Stimulated activated CD4-positive, alpha-beta T cell treated with anti-CD3 and anti-CD28 coated beads, Interleukin-1b, Interleukin-23, amount 100 ng/mL, for 24 hours (primary cell): ENCODE measurements at places on chromosomes 3 and 15.

- DNase-seq = no peak
Observed at GRCh38 chr3:149401212-149401925, 23.9 kb upstream of the TM4SF1 start.

DNA sequence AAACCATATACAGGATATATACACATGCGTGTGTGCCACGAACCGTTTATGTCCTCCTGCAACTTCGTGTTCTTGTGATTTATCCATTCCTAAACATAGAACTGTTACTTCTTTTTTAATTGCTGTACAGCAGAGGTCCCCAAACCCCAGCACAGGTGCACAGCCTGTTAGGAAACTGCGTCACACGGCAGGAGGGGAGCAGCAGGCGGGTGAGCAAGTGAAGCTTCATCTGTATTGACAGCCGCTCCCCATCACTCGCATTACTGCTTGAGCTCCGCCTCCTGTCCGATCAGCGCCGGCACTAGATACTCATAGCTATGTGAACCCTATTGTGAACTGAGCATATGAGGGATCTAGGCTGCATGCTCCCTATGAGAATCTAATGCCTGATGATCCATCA lies 34.9 kb upstream of the NRROS start:
- no peak for DNase-seq

DNA sequence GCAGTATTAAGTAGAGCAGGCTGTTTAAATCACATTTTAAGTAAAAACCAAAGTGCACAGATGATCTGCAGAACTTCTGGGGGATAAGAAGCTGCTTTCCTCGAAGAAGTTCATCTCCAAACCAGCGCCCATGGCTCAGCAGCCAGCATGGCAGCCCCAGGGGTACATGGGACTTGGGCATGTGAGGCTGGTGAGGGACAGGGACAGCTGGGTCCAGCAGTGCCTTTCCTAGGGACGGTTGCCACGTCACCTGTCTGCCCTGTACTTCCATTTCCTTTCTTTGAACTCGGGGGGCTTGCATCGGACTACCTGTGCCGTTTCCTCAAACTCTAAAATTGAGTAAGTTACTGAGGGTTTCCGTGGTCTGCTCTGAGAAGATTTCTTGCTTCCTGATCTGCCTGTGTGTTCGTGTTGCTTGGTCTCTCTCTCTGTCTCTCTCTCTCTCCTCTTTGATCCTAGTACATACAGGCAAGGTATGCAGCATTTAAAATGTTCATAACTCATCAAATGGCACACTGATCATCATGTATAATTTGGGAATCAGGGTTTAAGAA lies 67.6 kb downstream of the IGF1R start:
- DNase-seq = no peak

DNA sequence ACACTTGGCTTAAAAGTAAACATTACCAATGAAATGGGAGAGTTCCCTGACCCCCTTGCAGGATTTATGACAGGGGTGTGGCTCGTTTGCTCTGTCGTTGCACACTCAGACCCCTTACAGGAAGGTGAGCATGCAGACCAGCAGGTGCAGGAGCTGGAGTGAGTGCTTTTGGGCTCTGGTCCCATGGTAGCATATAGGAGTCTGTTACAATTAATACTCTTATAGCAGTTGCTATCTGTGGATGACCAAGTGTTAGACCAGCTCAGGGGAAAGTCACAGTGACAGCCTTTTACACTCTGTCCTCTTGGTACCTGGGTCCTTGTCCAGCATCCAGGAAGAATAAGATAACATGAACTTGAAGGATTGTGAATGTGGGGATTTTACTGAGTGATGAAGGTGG lies 1177.5 kb downstream of the NSUN3 start:
- DNase-seq = no peak

DNA sequence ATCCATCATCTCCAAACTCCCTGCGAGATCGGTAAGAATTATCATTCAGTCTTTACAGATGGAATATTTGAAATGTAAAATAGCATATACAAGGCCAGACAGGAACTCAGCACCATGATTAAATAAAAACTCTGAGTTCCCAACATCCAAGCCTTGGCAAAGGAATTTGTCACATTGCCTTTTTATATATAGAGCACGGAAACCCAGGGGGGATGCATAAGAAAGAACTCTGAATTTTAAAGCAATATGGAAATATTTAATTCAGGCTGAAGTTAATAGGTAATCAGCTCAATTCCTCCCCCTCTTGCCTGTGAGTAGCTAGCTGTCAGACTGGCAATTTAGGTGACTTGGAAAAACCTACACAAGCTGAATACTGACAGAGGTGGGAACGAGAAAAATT lies 217.9 kb upstream of the KCNMB2 start:
- no peak for DNase-seq

DNA sequence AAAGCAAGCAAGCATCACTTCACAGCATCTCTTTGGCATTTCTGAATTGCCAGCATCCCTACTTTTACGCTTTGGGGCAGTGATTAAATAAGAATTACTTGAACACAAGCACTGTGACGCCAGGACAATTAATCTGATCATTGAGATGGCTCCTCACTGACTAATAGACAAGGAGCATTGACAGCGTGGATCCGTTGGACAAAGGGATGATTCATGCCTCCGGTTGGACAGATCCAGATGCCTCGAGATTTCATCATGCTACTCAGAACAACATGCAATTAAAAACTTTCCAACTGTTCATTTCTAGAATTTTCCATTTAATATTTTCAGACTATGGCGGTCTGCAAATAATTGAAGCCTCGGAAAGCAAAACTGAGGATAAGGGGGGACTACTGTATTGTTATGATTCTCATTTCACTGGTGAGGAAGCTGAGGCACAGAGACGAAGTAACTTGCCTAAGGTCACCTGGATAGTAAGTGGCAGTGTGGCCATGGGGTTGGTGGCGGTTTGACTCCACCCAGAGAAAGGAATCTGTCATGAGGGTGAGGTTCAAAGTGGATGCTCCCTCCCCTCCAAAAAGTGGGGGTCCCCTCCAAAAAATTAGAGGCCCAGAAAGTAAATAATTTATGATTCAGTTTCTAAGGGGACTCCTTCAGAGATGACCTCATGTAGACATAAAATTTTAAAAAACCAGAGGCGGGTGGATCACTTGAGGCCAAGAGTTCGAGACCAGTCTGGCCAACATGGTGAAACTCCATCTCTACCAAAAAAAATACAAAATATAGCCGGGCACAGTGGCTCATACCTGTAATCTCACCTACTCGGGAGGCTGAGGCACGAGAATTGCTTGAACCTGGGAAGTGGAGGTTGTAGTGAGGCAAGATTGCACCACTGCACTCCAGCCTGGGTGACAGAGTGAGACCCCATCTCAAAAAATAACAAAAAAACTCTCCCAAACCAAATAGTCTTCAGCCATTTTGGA lies 12.3 kb upstream of the PGPEP1L start:
- DNase-seq = no peak

DNA sequence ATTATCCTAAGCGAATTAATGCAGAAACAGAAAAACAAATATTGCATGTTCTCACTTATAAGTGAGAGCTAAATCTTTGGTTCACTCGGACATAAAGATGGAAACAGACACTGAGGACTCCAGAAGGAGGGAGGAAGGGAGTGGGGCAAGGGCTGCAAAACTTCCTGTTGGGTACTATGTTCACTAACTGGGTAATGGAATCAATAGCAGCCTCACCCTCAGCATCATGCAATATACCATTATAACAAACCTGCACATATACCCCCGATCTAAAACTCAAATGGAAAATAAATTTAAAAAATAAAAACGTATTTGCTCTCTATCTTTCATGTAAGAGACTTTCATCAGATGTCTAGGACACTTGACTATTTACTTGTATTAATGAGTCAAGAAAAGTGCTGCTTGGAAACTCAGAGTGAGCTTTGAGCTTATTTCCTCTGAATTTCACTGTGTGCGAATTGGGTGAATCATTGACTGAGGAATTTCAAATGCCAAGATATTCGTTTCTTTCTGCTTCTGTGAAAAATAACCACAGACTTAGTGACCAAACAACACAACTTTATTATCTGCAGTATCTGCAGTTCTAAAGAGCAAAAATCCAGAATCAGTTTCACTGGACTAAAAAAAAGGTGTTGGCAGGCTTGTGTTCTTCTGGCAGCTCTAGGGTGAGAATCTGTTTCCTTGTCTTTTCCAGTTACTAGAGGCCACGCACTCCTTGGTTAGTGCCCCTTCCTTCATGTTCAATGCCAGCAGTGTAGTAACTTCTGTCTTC lies 18.4 kb downstream of the TM4SF18 start:
- no peak for DNase-seq

GRCh38 chr3:80285388-80285787 lies 517.6 kb upstream of the ROBO1 start:
- no peak for DNase-seq

- DNase-seq = no peak
Observed at GRCh38 chr3:195208631-195209030, 62.3 kb downstream of the XXYLT1 start.

GRCh38 chr3:63387568-63387967 lies 109.5 kb downstream of the SYNPR start:
- DNase-seq = no peak

DNA sequence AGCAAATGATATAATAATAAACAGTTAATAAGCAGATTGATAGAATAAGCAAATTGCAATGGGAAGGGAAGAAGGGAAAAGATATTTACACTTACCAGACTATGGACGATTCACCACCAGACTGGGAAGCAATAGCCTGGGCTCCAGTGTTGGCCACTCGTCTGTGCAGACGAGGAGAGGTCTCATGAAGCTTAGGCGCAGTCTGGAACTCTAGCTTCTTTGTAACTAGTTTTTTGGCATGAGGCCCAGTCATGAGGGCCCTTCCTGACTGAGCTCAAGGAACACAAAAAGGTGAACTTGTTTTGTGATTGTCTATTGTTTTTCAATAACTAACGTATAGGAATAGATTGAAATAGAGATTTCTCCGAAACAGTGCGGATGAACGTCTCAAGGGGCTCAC lies 63.3 kb upstream of the GATM start:
- DNase-seq = no peak

DNA sequence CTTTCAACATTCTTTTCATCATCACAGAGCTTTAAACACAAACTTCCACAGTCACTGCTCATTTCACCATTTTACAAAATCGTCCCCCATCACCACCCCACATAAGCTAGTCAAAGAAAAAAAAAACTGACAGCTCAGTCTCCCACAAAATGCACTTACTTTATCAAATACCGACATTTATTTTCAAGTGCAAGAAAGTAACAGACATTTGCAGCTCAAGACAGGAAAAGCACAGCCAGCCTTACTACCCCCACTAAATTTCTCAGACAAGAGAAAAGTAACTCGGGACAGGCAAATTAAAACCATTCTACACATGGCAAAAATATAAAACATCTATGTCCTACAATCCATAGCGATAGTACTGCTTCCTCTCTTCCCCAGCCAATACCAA lies 402.4 kb downstream of the SHQ1 start:
- DNase-seq = no peak

DNA sequence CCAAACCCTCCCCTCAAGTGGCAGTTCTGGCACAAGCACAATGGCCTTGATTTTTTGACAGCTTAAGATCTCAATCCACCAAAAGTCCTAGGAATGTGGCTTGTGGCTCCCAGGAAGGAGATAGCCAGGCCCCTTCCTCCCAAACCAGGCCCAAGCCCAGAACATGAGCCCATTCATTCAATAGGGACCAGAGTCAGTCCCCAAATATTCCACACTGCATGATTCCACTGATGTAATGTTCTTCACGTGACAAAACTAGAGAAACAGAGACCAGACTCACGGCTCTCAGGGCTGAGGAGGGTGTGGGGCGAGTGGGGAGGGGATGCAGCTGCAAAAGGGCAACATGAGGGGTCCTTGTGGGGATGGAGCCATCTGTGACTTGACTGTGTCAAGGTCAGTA lies 25.5 kb downstream of the ABTB1 start:
- no peak for DNase-seq

DNA sequence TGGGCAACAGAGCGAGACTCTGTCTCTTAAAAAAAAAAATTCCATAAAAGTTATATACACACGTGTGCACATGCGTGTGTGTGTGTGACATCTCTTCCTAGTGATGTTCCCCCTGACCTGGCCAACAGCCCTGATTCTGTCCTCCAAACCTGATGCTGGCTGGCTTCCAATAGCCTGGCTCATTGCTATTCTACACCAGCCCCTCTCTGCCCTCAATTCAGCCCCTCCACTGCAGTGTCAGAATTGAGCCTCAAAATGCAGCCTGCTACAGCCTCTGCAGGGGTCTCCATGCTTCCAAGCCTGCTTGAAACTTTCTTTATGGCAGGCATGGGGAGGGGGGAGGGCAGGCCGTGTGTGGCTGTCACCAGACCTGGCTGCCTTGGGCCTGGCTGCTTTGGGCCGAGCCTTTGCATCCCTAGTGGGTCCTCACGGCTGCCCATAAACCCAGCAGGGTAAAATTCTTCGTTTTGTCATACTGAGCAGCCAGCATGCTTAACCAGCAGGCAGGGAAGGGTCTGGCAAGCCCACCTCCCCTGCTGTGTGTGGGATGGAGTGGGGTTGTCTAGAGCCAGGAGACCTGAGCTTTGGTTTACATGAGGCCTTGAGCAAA lies 22.7 kb upstream of the DOCK3 start:
- DNase-seq = no peak

- no peak for DNase-seq
Observed at GRCh38 chr3:30341851-30342250, 264.6 kb upstream of the TGFBR2 start.

GRCh38 chr3:181701096-181701495 lies 10.6 kb upstream of the SOX2 start:
- DNase-seq = no peak

GRCh38 chr15:39579487-39580116 lies 1.3 kb upstream of the THBS1 start:
- DNase-seq = no peak

DNA sequence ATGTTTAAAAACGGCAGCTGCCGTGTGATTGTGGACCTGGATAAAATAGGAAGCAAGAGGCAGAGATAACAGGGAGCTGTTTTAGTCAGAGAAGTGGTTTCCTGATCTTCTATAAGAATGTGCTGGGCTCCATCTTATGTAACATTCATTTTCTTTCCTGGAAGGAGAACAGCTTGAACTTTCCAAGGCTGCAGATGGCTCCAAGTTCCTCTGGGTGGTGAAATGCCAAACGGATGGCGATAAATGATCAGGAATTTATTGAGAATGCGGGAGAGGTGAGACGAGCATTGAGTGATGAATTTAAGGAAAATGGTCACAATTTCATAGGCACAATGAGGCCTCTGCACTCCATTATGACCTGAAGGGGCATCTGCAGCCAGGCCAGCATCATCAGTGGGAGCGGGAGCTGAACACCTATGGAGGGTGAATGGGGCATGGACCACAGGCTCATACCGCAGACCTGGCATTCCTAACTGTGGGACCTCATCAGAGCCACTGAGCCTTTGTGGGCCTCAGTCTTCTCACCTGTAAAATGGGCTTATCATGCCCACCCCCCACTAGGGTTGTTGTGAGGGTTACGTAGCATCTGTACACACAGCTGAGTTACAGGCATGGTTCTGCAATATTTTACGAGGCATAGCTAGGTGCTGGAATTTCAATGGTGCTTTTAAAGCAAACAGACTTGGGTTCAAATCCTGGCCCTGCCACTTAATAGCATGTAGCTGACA lies 17.1 kb downstream of the MGLL start:
- no peak for DNase-seq

DNA sequence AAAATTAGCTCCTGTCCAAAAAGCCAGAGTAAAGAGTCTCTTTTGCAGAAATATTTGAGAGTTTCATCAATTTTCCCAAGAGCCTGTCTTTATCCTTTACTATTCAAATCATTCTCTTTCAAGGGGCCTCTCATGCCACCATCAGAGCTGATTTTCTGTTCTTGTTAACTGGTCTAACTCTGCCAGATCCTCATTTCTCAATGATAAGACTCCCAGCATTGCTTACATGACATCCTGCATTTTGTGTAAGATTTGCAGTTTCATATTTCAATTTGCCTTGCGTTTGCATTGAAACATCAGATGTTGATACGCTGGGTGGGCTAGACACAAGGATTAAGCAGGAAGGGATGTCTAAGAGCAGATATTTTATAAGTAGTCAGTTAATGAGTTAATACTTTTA lies 228.7 kb downstream of the TBL1XR1 start:
- no peak for DNase-seq
